Cortex of kidney (tissue), 1 donor: ENCODE measurements at places on chromosomes 3 and 15.

DNA sequence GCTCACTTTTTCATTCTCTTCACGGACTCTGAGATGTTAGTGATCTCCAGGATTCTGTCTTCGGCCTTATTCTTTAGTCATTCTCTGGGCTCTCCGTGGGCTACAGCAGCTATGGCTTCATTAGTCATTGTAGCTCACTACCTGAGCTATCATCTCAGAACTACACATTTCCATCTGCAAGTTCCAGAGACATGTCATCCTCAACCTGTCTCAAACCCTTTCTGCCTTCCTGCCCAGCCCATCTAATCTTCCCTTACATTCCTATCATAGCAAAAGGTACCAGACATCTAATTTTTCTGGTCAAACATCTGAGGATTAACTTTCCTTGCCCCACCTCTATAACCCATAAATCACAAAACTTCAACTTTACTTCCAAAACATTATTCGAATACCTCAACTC lies 13.2 kb downstream of the TSPAN3 start:
- DNase-seq = no peak

DNA sequence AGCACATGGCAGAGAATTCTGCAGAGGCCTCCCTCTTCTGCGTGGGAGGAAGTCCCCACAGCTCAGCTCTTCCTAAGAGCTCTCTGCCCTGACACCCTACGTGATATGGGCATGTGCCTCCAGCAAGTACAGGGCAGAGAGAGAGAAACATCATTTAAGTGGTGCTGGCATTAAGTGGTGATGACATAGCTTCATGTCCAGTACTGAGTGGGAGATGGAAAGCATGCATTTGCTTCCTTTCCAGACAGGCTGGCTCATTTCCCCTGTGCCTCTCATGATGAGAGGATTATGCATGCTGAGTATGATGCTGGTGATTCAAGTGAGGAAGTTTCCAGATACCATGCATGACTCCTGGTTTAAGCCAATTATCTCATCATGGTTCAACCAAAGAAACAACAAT lies 26.9 kb downstream of the BFSP2 start:
- DNase-seq = no peak

- no peak for DNase-seq
Measured at GRCh38 chr3:176948151-176948550, 249.1 kb downstream of the TBL1XR1 start.

DNA sequence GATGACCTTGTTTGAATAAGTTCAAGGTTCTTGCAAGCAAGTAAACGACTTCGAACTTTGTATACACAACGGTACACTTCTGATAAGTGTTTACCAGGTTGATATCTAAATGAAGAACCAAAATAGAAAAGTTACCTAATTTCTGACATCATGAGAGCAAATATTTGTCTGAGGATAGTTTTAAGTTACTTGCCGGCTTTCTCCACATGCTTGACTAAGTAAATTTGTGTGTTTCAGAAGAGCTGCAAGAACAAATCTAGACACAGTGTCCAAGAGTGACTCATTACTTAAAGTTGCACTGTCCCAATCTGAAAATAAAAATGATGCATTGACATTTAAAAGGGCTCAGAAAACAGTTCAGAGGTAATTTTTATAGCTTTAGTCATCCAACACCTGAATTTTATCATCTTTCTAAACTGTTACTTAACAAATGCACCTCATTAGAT lies 115.1 kb downstream of the HERC1 start:
- no peak for DNase-seq

- DNase-seq = no peak
Measured at GRCh38 chr3:56758539-56758981, 43.2 kb downstream of the ARHGEF3 start.

- DNase-seq = no peak
Measured at GRCh38 chr15:31387479-31388118, 61.0 kb downstream of the KLF13 start.

DNA sequence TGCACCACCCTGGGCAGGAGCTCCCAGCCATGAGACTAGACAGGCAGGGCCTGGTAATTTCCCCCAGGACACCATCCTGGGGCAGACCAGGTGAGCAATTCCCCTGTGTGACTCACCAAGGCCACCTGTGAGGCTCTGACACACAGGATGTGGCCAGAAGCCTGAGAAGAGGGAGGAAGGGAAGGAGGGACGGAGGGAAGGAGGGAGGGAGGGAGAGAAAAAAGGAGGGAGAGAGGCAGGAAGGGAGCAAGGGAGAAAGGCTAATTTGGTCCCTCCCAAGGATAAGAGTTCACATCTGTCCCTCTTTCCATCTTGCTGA lies 25.9 kb downstream of the WNT7A start:
- no peak for DNase-seq

DNA sequence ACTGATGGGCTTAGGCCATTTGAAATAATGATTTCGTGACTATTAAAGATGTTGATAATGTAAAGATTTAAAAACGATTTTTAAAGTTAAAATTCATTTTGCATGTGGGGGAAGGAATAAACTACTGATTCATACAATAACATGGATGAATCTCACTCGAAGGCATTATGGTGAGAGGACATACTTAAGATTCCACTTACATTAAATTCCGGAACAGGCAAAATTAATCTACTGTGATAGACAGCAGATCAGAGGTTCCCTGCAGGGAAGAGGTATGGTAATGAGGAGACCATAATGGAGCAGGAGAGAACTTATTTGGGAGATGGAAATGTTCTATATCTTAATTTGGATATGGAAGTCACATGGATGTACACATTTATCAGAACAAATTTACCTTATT lies 28.4 kb upstream of the RAB6B start:
- no peak for DNase-seq

DNA sequence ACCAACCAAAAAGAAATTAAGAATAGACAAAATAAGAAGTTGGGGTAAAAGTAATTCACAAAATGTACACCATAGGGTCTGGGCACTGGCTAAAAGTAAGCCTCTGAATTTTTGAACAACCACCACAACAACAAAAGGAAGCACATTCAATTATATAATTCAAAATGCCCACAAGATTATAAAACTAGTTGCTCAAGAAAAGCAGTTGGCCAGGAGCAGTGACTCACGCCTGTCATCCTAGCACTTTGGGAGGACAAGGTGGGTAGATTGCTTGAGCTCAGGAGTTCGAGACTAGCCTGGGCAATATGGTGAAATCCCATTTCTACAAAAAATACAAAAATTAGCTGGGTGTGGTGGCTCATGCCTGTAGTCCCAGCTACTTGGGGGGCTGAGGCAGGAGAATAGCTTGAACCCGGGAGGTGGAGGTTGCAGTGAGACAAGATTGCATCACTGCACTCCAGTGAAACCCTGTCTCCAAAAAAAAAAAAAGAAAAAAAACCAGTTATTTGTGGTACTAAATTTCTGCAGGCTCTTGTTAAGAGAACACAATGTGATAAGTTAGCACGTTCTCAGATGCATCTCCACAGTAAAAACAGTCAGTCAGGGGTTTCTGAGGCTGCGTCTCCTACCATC lies 6.6 kb upstream of the ATP11B start:
- DNase-seq = no peak

- DNase-seq = no peak
Measured at GRCh38 chr3:52388348-52388821, 56.5 kb downstream of the SEMA3G start.

DNA sequence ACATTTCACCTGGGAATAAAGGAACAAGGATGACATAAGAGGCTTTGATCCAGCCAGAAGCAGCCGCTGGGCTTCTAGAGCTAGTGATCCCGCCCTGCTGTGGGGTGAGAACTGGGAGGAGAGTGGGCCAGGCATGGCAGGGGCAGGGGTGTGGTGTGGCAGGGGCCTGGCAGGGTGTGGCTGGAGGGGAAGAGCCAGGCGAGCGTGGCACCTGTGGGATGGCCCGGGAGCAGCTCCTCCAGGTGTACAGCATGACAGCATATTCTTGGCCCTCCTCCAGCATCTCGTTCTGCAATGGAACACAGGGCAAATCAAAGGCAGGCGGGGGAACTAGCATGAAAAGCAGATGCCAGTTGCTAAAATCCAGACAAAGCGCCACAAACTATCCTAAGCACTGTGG lies 35.5 kb downstream of the CYFIP1 start:
- no peak for DNase-seq

DNA sequence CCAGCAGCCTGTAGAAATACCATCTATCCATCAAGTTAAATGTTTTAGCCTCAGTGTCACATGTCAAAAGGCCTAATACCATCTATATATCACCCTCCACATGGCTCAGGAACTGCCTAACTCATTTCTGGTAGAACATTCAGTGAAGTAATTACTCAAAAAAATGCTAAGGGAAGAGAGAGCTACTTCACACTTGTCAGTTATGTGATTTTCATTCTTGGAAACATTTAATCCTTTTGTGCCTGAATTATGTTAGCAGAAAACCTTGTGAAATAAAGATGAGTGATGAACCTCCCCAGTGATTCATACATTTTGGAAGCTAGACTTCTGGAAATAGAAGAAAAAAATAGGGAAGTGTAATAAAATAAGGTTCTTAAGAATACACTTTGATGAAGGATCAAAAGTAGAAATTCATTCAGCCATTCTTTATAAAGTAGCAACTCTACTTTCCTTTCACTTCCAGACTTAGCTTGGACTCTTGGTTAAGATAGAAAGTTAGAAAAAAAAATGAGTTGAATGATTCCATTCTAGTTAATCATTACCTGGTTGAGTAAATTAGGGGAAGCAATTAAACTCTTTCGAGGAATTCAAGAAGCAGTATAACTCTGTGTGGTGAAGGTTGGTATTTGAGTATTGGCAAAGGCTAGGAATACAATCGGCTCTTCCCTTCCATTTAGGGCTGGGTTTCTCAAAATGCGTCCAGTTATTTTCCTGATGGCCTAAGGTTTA lies 3.6 kb downstream of the OTOL1 start:
- DNase-seq = no peak

GRCh38 chr15:83992324-83993031 lies 243.1 kb upstream of the GOLGA6L4 start:
- DNase-seq = no peak

GRCh38 chr3:15926871-15927270 lies 129.1 kb upstream of the ANKRD28 start:
- no peak for DNase-seq

GRCh38 chr15:66580643-66581042 lies 14.8 kb upstream of the LCTL start:
- no peak for DNase-seq

GRCh38 chr3:125684199-125684598 lies 88.9 kb upstream of the OSBPL11 start:
- no peak for DNase-seq

- no peak for DNase-seq
Measured at GRCh38 chr3:176032043-176032442, 1165.2 kb downstream of the TBL1XR1 start.

DNA sequence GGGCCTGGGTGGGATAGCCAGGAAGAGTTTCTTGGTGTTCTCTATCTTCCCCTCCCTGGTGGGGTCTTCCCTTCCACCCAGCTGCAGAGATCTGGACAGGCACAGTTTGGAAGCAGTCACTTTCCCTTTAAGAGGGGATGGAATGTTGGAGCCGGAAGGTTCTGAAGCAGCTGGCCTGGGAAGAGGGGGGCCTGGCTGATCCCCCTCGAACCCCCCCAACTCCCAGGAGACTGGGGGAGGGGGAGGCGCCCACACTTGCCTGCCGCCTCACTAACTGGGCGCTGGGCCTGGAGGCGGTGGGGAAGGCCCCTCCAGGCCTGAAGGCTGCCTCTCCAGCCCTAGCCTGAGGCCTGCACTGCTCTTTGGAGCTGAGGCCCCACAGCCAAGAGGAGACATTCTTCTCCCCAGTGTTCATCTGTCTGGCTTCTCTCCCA lies 1.4 kb downstream of the DVL3 start:
- DNase-seq = no peak

GRCh38 chr15:55588070-55588814 lies at the start of gene PYGO1:
PYGO1 (minus strand) TSS chr15:55588345; CDS start chr15:55587883, 462 bp downstream.
- DNase-seq = no peak

GRCh38 chr3:128402998-128403397 lies 63.7 kb downstream of the DNAJB8 start:
- no peak for DNase-seq

GRCh38 chr3:27458929-27459328 lies 25.3 kb downstream of the SLC4A7 start:
- no peak for DNase-seq

DNA sequence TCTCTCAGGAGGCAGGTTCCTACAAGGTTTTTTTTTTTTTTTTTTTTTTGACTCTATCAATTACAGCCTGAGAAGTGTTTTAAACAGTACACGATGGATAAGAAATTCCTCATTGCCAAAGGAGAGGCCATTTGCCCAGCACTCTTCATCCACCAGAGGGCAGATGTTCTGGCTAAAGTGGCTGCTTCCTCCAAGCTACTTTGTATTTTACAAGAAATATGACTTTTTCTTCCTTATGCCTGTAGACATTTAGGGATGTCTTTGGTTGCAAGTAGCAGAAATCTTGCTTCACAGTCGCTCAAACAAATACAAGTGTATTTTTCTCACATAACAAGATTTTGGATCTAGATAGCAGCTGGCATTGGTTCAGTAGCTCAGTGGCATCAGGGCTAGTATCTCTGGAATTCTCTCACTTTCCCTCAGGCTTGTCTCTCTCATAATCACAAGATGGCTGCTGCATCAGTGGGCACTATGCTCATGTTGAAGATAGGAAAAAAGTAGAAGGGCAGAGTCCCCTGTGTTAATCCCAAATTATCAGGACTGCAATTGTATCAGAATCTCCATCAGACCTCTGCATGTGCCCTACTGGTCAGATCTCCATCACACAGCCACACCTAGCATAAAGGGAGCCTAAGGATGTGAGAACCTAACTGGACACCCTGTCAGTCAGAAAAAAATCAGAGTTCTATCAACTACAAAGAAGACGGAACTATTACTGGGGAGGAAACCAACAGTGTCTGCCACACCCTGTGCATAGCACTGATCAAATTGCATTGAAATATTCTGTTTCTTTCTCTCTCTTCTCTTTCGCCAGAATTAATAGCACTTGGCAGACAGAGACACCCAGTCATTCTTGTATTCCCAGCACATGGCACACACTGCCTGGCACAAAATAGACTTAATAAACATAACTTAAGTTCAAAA lies 138.9 kb upstream of the COL8A1 start:
- no peak for DNase-seq

- no peak for DNase-seq
Measured at GRCh38 chr3:133845127-133845526, 39.5 kb downstream of the SRPRB start.

GRCh38 chr15:46207341-46207740 lies 572.5 kb downstream of the SQOR start:
- DNase-seq = no peak

GRCh38 chr3:9810846-9811245 lies 784 bp downstream of the TTLL3 start:
- no peak for DNase-seq

DNA sequence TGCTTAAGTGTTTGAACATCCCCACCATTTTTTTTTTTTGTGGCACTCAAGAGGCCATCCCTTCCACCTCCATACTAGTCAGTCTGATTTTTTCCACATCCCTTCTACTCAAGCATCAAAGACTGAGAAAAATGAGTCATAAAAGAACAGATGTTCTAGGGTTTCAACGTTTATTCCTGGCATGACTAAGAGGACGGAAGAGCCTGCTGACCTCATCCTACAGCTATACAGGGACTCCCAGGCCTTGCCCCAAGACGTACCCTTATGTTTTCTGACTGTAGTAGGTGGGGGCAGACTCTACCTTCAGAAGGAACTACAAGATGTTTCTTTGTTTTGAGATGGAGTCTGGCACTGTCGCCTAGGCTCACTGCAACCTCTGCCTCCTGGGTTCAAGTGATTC lies 3.3 kb upstream of the ITPKA start:
- no peak for DNase-seq

GRCh38 chr3:87987952-87988351 lies 70.9 kb downstream of the CGGBP1 start:
- DNase-seq = no peak

- DNase-seq = no peak
Measured at GRCh38 chr3:102059145-102059943, 210.0 kb downstream of the NFKBIZ start.
